ENCODE measurements at places on chromosomes 12 and 14. TPM values are rescaled to one million over a fixed set of nuclear protein-coding genes. Genes with fewer than 3 reads are reported as not detected.

Gene TTC9
- polyA plus RNA-seq, result 4.1 TPM

Gene IL31
- not detected for polyA plus RNA-seq

Gene MRPL42
- 68.4 TPM for polyA plus RNA-seq

Gene CCDC38
- 0.99 TPM for polyA plus RNA-seq
